CD4-positive, alpha-beta T cell treated with Interleukin-15 for 1 hour (primary cell): ENCODE measurements at places on chromosomes 3 and 15.

- DNase-seq, result no peak
These were observed 569.0 kb downstream of the NTRK3 start for GRCh38 chr15:87687523-87687870.

GRCh38 chr15:67158367-67158766 is 93.0 kb downstream of the SMAD3 start:
- no peak for DNase-seq

- no peak for DNase-seq
These were observed 993 bp upstream of the GRAMD2A start for GRCh38 chr15:72198356-72199204.

GRCh38 chr15:83475551-83475950 is 28.4 kb downstream of the SH3GL3 start:
- DNase-seq, result no peak

DNA sequence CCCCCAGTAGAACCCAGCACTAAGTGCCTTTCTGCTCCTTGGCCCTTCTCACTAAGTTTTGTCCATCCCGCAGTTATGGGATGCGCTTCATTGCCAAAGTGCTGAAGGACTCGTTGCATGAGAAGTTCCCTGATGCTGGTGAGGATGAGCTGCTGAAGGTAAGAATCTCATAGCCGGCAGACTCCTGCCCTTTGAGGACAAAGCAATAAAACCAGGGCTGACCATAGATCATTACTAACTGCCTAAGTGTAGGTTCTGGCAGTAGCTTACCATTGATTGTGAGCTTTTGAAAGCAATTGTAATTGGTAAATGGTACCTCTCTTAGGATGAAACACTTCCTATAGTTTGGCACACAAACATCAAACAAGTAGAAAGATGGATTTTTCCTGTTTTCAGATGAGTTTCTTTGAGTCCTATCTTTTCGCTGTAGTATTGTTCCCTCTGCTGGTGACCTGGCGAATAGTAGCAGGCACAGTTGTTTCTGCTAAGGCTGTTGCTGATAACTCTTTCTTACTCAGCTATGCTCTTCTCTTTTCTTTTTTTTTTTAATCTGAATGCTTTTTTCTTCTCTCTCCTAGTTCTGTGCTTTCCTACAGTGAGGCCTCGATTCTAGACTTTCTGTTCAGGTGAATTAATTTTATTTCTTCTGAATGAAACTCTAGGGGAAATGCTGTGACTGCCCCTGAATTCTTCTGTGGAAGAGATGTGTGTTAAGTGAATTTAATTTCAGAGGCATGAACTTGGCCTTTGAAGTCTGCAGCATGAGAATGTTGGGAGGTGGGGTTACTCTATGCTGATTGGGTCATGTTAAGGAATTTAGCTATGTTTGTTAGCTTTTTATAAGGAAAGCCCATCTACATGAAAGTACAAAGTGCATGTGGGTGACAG is 47.4 kb upstream of the CRTC3 start:
- DNase-seq, result peak; percentile 39

DNA sequence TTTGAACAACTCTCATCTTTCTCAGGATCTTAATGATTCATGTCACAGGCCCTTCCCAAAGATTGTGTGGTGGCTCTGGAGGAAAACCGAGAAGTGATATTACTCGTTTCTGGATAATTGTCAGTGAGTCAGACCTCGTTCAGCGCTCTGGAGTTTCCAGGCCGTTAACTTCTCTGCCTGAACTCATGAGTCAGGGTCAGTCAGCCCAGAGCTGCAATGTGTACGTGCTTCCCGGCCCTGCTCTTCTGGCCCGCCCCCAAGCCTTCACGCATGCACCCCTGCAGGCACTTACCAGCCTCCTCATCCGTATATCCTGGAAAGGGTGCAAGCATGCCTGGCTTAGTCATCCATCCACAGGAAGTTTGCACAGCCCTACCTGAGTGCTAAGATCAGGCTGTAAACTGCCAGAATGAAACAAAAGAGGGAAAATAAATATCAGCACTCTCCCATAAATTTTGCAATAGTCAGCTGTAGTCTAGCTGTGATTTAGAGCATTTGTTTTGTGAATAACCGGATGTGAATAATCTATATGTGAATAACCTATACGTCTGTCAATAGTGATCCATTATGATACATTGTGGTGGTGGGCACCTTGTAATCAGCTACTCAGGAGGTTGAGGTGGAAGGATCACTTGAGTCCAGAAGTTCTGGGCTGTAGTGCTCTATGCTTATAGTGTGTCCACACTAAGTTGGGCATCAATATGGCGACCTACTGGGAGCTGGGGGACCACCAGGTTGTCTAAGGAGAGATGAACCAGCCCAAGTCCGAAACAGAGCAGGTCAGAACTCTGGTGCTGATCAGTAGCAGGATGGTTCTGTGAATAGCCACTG is 35.3 kb upstream of the SEMA4B start:
- peak; percentile 64 for DNase-seq

DNA sequence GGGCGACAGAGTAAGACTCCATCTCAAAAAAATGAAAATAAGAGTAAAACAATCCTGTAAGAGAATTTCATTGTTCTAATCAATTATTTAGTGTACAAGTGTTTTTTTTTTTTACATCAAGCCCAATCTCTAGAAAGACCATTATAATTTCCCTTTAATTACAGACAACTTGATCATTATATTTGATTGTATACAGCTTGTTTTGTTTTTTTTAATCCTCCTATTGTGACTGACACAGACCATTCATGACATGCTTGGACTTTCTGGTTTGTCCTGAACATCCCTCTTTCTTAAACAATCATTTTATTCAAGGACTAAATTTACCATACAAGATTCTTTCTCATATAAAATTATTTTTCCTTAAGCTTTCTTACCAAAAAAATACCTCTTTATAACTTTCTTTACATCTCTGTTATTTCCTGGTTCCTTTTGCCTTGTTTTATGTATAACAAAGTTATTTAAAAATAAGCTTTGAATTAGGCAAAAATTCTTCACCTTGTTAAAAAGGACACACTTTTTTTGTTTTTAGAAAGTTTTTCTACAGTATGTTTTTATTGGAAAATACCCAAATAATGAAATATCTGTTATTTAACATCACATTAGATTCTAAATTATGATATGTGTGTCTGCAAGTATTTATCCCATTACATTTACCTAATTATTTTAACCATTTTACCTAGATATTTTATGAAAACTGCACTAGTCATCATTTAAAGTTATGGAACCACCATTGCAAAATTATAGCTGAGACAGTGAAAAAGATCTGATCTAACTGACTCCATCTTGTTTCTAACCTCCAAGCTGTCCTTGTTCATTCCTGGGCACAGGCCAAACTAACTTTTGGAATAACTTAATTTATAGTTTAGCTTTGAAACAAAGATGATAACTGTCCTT is 26.1 kb upstream of the GFM1 start:
- DNase-seq, result no peak

DNA sequence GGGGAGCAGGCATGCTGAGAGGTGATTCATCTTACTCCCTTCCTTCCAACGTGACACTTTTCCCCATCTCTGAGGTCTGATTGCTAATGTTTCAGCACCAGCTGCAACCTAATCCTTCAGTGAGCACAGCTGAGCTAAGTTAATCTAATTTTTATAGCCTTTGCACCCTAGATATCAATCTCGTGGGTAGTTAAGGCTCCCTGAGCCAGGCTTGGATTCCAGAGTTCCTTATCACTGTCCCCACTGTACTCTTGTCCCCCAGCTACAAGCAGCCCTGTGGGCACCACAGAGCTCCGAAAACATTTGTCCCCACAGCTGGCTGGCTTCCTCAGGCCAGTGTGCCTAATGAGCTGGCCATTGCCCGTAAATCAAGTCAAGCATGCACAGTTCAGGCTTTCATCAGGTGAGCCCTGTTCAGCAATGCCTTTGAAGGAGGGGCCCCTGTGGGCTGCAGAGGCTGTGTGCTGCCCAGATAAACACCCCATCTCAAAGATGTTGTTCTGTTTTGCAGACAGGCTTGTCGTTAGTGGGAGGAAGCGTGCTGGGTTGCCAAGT is 376.9 kb upstream of the RASGRP1 start:
- no peak for DNase-seq

DNA sequence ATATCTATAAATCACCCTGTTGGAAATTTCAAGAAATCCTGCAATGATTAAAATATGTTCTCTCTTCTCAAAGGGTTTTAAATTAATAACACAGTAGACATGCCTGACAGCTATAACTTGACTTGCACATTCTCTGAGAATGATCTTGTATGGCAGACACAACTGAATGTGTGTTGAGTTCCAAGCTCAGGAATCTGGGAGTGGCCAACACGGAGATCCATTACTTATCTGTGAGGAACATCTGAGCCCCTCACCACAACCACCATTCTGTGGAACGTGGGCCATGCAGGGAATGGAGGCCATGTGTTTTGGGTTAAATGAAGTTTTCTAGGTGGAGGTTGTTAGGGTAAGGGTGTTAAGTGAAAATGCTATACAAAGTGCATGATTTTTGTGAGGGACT is 105.3 kb upstream of the CHMP2B start:
- DNase-seq, result no peak

DNA sequence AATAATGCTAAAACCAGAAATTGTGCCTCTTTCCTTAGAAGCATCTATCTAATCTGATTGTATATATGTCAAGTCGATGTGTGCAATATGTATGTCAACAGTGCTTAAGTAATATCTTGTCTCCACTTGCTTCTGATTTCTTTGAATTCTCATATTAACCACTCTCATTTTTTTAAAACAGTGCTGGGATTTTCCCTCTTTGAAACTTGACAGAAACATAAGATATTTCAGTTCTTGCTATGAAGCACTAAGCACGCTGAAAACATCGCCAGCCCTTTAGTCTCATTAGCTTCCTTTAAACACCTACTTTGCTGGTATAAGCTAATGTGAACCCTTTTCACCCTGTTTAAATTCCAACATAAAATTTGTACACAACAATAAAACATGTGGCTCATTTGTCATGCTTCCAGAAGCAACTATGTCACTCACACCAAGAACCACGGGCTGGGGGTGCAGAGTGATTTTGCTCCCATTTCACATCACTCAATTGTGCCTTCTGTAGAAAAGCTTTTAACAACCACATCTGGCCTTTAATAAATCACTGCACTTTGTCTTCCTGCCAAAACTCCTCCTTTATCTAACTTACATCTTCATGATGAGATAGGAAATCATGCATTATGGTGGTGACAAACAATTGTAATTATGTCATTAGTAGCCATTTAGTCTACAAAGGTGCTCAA is 185.2 kb downstream of the FOXP1 start:
- DNase-seq, result no peak

GRCh38 chr15:95176794-95177577 is 945.6 kb downstream of the MCTP2 start:
- DNase-seq, result no peak
